Stimulated activated CD8-positive, alpha-beta memory T cell treated with anti-CD3 and anti-CD28 coated beads, Interleukin-4, amount 100 ng/mL, for 4 hours (primary cell): ENCODE measurements at places on chromosomes 5 and 9.

DNA sequence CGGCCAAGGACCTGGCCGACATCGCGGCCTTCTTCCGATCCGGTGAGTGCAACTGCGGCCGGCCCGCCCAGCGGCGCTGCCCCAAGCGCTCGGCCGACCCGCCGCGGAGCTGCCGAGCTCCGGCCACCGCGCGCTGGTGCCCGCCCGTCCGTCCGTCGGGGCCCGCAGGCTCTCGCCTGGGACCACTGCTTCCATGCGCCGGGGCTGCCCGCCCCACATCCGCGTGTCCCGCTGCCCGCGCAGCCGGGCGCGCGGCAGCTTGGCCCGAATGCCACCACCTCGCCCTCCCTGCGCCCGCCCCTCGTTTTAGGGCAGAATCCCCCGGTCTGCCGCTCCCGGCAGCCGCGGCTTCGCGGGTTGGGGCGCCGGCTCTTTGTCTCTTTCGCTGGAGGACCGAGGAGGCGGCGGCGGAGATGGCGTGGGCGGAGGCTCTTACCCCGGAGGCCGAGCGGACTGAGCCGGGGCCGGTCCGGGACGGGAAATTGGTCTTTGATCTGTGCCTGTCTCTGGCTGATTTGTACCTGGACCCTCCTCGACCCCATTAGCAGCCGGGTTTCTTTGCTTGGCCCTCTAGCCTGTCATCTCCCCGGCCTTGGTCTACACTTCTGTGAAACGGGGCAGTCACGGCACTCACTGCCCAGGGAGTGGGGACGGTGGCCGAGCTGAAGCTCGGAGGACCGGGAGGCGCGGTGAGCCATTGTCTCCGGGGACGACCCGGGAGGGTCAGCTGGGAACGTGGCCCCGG lies 871 bp downstream of the TRIO start:
- DNase-seq, result no peak

DNA sequence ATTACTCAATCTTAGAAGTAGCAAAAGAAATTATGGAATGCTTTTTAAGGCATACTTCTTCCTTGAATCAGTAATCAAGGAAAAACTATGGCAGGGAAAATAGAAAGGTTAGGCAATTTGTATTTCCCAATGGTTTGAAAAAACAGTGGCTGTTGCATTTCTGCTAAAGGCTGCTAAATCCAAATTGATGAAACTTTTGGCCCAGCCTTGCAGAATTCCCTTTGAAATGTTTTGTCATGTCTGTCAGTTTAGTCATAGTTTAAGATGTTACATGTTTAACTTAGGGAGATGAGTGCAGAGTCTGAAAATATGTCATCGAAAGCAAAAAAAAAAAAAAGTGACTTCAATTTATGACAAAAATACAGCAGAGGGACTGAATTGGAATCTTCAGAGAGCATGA lies 878.9 kb upstream of the WWC1 start:
- DNase-seq, result no peak

GRCh38 chr9:132197315-132197714 lies 35.5 kb downstream of the NTNG2 start:
- DNase-seq, result no peak

DNA sequence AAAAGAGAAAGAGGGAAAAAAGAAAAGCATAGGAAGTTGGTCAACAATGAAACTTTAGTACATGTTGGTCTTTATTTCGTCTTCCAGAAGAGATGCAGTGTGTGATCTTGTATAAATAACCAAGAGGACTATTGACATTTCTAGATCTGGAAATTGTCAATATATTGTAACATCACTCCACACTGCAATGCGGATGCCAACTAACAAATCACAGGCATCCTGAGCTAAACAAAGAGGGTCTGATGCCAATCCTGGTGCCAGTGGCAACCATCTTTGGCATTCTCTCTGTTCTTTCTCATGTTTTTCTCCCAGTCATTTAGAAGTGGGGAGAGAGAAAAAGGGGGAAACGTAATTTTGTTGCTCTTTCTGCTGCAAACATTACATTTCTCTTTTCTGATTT lies 9.7 kb downstream of the NFIB start:
- no peak for DNase-seq

GRCh38 chr9:80605129-80605528 lies 1033.4 kb downstream of the TLE4 start:
- DNase-seq, result no peak

DNA sequence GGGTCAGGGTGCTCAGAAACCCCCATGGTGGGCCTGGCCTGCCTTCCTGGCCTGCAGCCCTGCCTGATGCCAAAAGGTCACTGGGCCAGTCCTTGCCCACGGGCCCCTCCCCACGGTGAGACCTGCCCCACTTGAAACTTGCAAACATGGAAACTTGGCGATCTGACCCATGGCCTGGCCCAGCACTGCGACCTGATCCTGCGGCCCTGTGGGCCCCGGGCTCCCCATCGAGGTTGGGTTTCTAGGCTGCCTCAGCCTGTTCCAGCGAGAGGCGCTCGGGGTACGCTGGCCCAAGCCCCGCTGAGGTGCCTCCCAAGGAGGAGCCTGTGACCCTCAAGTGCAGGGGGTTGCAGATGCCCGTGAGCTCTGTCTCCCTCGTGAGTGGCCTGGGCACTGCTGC lies 37.5 kb upstream of the SLC6A19 start:
- DNase-seq, result no peak

DNA sequence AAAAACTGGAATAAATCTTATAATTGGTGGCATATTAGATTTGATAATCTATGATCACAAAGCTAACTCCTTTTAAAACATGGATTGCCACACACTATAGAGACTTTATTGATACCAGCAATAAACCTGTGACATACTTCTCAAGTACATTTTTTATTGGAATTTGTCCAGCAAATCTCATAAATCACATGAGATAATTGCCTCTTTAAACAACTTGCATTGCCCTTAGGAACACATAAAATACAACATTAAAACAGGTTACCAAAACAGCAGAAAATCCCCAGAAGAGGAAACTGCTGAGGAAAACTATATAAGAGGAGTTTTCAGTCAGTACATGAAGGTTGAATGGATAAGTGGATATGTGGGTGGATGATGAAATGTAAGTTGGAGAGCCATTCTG lies 124.6 kb downstream of the SNCAIP start:
- DNase-seq, result no peak

GRCh38 chr9:134303601-134304000 lies 22.7 kb upstream of the RXRA start:
- DNase-seq, result no peak

DNA sequence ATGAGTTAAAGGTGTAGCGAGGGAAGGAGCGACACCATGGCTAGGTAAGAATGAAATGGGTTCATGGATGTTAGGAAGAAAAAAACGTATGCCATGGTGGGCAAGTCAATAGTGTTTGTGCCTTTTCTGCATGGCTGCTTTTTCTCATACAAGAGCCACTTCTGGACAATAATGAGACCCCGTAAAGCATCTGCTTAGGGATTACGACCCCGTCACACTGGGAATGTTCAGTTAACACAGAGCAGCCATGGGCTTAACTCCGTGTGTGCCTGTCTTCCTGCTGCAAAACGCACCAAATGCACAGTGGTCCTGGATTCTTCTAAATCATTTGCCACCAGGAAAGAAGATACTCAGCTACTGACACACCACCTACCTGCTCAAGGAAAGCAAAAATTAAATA lies 81.8 kb downstream of the NFIB start:
- no peak for DNase-seq

GRCh38 chr9:137293482-137294090 lies 8.5 kb downstream of the NRARP start:
- DNase-seq, result no peak

- no peak for DNase-seq
Measured at GRCh38 chr9:128043467-128043868, 23.7 kb downstream of the NAIF1 start.

DNA sequence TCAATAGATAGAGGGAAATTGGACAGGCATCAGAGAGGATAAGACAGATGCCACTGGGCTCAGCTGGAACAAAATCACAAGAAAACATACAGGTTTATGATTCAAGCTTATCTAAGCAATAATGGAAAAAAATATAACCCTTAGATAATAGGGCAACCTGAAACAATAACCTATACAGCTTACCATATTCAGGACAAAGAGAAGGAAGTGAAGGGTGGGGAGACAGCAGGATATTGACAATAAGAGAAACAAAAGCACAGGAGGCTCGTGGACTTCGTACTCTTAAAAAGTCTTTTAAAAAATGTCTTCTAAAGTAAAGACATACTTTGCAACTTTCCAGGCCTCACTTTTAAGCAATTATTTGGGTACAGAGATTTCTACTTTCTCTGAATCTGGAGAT lies 225.3 kb downstream of the NTRK2 start:
- DNase-seq, result no peak

GRCh38 chr9:95962936-95963335 lies 87.4 kb downstream of the ERCC6L2 start:
- no peak for DNase-seq

DNA sequence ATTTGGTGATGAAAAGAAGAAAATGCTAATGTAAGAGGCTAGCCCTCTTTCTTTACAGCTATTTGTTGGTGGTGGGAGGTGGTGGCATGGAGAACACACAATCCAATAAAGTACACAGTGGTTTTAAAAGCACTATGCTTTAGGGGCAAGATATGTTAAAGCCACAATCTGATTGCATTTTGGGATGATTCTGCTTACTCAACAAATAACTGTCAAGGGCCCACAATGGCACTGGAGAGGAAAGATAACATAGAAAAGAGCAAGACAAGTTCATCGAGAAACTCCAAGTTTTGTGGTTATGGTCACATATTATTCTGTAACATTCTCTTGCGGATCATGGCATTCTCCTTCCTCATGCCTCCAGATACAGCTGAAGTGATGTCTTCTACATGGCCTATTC lies 38.8 kb downstream of the OTP start:
- no peak for DNase-seq

GRCh38 chr5:128537221-128537999 lies 635 bp downstream of the FBN2 start:
- no peak for DNase-seq

DNA sequence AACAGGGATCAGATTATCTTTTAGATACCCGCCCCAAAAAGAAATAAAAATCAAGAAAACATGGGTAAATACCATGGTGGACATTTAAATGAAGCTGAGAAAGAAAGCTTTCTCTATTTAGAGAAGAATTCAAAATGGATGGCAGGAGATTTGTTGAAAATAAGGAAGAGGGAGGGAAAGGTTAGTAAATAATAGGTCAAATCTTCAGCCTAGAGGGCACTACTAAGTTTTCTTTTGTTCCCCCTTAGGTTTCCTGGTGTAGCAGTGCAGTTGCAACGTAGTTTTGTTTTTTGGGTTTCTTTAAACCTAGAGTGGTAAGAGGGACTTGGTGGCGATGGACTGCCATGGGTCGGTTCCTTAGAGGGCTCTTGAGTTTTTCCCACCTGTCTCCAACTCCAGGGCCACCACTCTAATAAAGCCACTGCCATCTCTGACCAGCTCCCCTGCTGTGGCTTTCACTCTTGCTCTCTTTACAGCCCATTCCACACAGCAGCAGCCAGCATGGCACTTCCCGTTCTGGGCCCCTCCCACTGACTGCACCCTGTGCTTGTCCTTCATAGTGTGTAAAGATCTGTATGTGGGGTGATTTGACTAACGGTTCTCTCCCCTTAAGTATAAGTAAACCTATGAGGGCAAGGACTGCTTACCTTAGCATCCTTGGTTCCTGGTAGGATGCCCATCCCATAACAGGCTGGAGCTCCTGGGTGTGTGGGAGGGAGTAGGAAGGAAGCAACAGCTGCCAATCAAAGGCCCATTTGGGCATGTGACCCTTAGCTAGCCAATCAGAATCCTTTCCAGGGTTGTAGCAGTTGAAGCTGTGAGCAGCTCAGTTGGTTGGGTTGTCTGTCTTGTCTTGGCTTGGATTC lies 118.3 kb downstream of the SLC1A3 start:
- DNase-seq, result no peak

DNA sequence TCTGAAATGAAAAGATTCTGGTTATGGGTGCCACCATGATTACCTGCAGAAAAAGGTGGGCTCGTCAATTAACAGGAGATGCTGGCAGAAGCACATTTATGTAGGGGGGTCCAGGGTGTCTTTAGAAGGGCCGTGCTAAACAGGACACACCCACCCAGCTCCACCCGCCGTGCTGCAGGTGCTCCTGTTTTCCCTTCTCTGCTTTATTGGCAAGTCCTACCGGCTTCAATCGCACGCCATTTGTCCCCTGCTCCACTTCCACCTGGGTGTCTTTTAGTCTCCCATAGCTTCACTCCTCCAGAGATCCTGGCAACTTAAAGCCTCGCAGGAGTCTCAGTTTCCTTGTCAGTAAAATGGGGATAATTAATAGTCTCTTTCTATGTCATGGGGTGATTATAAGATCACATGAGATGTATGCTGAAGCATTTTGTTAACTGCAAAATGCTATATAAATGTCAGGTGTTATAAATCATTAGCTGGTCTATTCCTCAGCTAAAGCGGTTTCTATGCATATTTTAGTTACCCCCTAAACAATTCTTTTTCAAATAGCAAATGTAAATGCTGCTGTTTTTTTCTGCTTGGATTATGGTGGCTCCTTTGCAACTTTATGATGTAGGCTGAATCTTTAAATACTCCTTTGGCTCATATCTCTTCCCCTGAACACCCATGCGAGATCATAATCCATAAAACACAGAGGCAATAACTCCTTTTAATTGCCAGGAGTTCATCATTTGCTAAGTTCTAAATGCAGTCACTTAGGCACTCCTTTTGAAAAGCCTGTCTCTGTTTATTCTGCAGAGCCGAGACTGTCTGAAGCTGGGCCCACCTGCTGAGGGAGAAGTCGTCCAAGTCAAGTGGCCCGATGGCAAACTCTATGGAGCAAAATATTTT lies 406.9 kb downstream of the KDM4C start:
- DNase-seq, result no peak

- no peak for DNase-seq
Measured at GRCh38 chr5:148394587-148395019, 10.8 kb downstream of the FBXO38 start.

- no peak for DNase-seq
Measured at GRCh38 chr5:77709340-77709739, 66.8 kb downstream of the TBCA start.

DNA sequence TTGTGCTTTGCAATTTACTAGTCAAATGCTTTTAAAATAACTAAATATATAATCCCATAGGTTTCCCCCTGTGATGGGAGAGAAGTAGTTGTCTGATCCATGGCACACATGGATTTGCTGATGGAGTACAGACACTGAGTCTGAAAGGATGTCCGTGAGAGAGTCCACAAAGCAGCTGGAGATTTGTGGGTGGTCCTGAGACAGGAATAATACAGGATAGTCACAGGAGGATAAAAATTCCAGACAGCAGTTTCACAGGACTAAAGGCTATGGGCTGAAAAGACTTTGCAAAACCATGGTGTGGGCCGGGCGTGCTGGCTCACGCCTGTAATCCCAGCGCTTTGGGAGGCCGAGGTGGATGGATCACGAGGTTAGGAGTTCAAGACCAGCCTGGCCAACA lies 58.7 kb upstream of the ZFR start:
- DNase-seq, result no peak

DNA sequence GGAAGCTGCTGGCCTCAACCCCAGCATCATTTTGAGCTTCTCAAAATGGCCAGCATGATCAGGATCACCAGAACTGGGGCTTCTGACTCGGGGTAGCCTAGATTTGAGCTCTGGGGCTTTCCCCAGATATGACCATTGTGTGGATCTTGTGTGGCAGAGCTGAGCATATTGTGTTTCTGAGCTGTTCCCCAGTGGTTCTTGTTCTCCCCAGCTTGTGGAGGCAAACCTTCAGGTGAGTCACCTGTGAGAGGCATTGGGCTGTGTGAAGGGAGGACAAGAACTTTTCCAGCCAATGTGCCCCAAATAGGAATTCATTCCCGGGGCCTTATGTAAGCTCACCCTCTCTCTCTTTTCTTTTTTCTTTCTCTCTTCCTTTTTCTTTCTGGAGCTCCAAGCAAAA lies 80.7 kb upstream of the PITX1 start:
- DNase-seq, result no peak

- DNase-seq, result no peak
Measured at GRCh38 chr5:74325866-74326265, 314.7 kb downstream of the ENC1 start.

- DNase-seq, result no peak
Measured at GRCh38 chr9:88287972-88288371, 100.3 kb upstream of the SPIN1 start.
